NCI-H1092 treated with DMSO at 0.1 percent for 48 hours (cell line): ENCODE measurements at places on chromosomes 12 and 14.

- no peak for DNase-seq
Observed at GRCh38 chr12:104568935-104569334, 112.2 kb downstream of the CHST11 start.

DNA sequence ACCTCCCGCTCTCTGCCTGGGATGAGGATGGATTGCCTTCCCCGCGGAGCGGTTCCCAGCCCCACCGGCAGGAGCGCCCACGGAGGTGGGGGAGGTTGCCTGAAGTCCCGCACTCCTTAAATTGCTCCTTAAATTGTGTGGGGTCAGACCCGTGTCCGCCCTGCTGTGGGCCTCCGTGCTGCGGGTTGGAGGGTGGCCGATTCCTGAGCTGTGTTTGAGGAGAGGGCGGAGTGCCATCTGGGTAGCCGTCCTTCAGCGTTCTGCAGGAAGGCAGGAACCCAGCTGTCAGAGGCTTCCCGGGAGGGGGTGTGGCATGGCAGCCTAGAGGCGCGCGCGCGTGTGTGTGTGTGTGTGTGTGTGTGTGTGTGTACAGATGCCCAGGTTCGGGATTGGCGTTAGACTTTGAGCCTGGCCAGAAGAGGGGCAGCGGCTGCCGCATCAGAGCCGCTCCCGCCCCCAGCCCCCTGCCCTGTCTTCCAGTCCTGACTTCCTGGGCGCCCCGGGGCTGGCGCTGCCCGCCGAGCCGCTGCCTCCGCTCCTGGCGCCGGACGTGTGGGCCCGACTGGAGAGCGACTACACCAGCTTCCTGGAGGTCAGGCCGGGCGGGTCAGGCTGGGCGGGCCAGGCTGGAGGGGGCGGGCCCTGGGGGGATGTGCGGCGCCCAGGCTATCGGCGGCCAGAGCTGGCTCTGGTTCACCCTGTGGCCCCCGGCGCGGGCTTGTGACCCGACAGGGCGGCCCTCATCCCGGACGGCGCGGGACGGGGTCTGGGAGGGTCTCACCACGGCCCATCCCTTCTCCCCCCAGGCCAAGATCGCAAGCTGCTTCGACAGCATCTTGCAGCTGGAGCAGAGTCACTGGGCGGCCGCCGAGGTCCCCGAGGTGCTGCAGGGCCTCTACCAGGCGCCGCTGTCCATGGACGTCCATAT lies 9.2 kb downstream of the EXOC3L4 start:
- peak; percentile 27 for DNase-seq

- no peak for DNase-seq
Observed at GRCh38 chr12:94211021-94211420, 62.6 kb downstream of the PLXNC1 start.

DNA sequence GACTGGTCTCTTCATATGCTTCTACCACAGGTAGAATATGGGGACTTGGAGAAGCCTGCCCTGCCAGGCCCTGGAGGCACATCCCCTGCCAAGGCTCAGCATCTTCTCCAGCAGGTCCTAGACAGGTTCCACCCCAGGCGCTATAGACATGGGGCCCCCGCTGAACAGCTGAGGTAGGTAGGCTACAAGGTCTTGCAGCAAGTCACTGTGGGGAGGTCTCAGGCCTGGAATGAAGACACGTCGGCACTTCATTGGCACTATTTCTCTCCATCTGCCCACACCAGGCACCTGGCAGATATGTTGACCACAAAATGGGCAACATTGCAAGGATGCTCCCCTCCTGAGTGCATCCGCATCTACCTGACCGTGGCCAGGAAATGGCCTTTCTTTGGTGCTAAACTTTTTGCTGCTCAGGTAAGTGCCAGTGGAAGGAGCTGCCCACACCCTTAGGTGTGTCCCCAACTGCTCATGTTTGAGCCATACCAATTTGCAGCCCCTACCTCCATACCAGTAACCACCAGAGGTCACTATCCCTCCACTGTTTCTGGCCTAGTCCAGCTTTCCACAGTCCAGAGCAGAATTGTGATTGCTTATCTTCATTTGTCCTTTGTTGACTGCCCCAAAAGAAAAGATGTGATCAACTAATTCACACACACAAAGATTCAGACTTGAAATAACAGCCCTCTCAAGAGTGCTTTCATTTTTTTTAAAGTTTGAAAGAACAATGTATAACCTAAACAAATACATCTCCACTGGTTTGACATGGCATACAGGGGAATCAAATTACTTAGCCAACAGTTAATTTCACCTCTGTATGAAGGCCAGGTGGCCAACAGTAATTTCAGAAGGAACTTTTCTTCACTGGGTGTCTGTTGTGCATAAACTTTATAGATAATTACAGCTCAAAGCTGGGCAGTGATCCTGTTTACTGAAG lies 16.1 kb downstream of the PIGH start:
- DNase-seq = peak; percentile 54

DNA sequence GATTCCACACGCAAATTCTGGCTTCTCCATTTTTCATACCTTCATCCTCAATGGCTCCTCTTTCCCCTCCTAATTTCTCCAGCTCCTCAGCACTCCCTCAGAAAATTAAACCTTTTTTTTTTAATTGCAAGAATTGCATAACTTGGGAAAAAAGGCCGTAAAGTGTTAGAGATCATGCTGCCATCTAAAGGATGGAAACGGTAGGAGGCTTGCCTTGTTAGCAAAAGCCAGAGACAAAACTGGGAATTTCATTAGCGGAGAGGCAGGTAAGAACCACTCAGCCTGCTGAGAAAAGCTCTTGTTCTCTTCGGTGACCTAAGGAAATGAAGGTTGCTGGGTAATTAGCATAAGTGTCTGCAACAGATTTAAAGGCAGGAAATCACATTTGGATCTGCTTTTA lies 204.3 kb downstream of the AEBP2 start:
- peak; percentile 66 for DNase-seq

DNA sequence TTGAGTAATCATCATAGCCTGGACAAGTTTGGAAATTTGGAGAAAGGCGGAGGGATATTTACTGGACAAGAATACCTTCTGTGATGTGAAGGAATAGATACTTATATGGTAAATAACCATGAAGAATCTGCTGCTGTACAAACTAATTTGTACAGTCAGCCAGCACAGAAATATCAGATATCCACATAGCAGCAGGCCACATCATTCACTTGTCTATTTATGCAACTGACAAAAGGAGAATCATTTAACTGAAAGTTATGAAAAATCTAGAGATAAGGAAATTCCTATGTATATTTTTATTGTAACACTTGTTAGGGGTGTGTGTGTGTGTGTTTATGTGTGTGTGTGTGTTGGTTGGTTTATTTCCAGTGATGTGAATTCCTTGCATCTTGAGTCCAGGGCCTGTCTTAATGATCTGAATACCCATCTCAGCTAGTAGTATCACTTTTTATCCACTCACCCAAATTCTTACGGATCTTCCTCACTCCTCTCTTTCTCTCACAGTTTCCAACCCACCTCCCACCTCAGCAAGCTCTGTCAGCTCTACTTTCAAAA lies 10.5 kb upstream of the LRIG3 start:
- DNase-seq = no peak
